ENCODE measurements at places on chromosomes 3 and 15. TPM values are rescaled to one million over a fixed set of nuclear protein-coding genes. Genes with fewer than 3 reads are reported as not detected.

GRCh38 chr3:139533781-139534454 lies 5.6 kb downstream of the RBP1 start:
- DNase-seq: peak; percentile 67

The CELSR3 gene
- total RNA-seq: 2.7 TPM

The GALNT15 gene
- total RNA-seq: 0.55 TPM

GRCh38 chr3:194577986-194578905 lies 55.0 kb downstream of the TMEM44 start:
- peak; percentile 92 for DNase-seq

GRCh38 chr15:99128411-99128810 lies 23.5 kb downstream of the SYNM start:
- no peak for DNase-seq

The ACTC1 gene
- total RNA-seq: not detected

The PSTPIP1 gene
- not detected for total RNA-seq

The B3GALNT1 gene
- total RNA-seq: 32.7 TPM

DNA sequence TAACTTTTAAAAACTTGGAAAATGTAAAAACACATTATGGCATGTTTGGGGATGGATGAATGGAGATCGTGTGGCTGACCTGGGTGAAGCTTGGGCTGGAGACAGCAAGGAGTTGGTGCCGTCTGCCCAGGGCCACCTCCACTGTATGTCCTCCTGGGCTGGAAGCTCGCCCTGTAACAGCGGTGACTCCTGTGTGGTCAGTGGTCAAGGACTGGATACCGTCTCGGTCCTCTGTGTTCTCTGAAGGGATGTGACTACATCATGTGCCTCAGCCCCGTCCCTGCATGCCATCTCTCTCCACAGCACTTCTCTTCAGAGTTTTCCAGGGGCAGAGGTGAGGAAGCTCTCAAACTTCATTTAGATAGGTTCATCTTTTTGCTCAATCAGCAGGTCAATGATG lies 9.5 kb downstream of the LIMD1 start:
- no peak for DNase-seq

- DNase-seq: no peak
Observed at GRCh38 chr3:133753779-133754164, 7.6 kb downstream of the TF start.

- no peak for DNase-seq
Observed at GRCh38 chr15:35142578-35142977, 57.5 kb upstream of the NANOGP8 start.

DNA sequence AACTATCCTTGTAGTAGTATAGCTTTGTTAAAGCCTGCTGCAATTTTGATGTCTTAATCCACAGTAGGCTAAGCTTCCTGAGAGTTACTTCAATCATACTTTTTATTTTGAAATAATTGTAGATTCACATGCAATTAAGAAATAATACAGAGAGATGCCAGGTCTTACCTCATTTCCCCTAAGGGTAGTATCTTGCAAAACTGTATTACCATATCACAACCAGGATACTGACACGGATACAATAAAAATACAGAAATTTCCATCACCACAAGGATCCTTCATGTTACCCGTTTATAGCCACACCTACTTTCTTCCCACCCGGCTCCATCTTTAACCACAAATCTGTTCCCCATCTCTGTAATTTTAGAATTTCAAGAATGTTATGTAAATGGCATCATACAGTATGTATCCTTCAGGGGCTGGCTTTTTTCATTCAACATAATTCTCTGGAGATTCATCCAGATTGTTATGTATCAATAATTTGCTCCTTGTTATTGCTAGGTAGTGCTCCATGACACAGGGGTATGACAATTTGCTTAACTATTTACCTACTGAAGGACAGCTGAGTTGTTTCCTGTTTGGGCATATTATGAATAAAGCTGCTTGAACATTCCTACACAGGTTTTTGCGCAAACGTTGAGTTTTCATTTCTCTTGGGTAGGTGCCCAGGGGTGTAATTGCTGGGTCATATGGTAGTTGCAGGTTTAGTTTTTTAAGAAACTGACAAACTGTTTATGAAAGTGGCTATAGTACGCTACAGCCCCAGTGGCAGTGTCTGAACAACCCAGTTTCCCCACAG lies 21.6 kb downstream of the BDH1 start:
- no peak for DNase-seq

- no peak for DNase-seq
Observed at GRCh38 chr3:152139651-152140050, 129.1 kb upstream of the MBNL1 start.

- DNase-seq: no peak
Observed at GRCh38 chr3:59138966-59139365, 89.1 kb upstream of the CFAP20DC start.

DNA sequence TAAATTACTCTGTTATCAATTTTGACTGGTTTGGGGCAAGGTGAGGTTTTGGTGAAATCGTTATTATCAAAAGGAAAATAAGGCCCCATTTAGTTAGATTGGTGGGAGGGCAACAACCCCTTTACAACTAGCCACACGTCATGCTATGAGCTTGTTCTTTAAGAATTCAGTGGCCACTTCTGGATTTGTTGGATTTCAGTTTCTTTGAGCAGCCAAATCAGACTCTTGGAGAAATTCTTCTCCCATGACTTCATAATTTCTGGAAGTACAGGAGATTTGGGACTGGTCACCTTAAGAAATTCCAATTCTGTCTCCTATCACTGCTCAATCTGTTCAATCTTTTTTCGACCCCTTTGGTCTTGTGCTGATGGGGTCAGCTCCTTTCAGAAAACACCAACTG lies 14.8 kb upstream of the WNT5A start:
- no peak for DNase-seq

DNA sequence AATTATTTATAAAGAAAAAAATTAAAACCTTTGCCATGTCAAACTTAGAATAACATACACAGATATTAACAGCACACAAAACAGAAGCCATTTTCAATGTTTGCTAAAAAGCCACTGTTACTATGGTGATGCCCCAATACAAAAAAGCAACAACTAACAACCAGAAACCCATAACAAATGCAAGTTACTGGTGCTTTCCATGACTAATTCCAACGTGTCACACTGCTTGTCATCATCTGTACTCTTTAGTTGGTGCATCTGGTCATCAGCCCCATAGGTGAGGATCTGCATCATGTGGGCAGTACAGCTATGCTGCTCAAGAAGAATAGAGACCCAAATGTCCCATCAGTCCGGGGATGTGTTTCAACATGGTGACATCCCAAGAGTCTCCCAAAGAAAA lies 52.8 kb downstream of the ATP8B4 start:
- peak; percentile 61 for DNase-seq

DNA sequence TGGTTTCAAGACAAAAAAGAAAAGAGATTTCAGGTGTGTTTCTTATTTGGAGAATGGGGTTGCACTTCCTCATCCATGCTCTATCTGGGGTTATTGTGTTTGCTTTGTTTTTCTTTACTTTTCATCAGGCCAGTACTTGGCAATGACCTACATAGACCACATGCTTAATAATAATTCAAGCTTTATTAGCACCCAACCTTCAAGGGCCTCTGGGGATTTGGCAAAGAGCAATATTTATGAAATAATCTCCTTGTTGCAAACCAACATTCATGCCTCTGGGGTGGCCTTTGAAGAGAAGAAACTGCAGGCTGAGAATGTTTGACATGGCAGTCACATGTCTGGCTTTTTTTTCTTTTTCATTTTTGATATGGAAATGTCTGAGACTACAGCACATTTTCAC lies 68.2 kb upstream of the SNRK start:
- no peak for DNase-seq

GRCh38 chr3:9068051-9068450 lies 104.8 kb upstream of the RAD18 start:
- no peak for DNase-seq

The CAMK2N2 gene
- total RNA-seq: 0.10 TPM

GRCh38 chr3:64291956-64292355 lies 66.7 kb upstream of the PRICKLE2 start:
- DNase-seq: peak; percentile 71

DNA sequence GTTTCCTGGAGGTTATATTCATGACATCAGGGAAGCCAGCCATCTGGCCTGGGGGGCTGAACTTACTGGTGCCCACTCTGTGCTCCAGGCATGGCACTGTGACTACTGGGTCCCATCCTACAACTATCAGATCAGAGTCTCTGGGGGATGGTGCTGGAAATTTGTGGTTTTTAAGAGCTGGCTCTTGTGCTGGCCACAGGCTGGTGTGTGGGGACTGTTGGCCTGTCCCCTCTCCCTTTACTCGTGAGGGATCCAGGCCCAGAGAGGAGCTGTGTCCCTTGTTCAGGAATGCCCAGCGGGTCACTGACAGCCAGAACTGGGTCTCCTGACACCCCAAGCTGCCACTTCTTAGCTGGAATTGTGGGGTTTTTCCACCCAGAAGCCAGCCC lies 44.5 kb upstream of the SEC22A start:
- no peak for DNase-seq

The FBLN2 gene
- 9.4 TPM for total RNA-seq

DNA sequence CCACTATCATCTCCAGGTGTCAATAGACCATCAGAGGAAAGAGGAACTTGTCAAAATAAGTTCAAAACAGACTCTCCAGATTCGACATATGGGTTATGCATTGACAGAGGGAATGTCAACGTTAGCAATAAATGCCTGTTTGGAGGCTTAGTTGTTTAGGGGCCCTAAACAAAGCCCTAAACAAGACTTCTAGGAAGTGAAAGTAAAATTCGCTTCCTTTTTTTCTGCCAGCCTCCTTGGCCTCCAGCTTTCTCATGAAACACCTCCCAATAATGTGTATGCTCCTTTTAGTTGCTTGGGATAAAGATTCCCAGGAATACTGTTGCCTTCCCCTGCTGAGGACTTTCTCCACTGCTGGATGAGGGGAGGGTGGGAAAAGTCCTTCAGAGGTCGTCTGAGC lies 70.9 kb upstream of the ARNT2 start:
- DNase-seq: no peak

The GRAMD2A gene
- 1.8 TPM for total RNA-seq

- DNase-seq: no peak
Observed at GRCh38 chr3:132606085-132606484, 9.0 kb downstream of the ACKR4 start.
